ENCODE measurements at places on chromosomes 3 and 15.
A peak's percentile ranks its signal among the peaks of the same experiment; 100 is the strongest.

DNA sequence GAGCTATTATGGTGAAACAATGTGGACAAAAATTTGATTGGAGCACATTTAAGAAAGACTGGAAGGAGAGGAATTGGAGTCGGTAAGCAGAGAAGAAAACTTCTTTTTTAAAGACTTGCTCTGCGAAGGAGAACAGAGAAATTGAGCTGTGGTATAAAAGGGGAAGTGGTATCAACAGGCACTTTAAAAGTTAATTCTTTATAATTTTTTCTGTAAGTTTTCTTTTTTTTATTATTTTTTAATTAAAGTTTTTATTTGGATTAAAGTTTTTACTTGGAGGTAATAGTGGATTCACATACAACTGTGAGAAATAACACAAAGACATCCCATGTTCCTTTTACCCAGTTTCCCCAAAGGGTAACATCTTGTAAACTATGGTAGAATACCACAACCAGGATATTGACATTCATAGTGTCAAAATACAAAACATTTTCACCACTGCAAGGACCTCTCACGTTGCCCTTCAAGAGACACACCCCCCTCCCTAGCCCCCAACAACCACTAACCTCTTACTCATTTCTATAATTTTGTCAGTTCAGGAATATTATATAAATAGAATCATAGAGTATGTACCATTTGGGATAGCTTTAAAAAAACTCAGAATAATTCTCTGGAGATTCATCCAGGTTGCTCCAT, 33.8 kb upstream of the XIRP1 start:
- no peak for DNase-seq

DNA sequence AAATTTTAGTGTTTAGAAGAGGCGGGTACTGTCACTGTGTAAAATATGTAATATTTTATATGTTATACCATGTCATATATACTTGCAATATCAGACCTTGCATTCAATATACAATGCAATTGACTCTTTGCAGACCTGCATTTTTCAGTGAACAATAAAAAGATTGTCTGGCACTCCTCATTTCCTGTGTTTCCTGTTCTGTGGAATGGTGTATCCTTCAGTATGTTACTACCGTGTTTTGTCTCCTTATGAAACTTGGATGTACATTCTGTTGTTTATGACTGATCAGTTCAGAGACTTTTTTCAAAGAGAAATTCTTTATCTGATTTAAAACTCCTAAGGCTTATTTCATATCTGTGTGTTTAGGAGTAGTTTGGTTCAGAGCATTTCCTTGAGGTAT, 31.5 kb downstream of the APH1B start:
- no peak for DNase-seq

DNA sequence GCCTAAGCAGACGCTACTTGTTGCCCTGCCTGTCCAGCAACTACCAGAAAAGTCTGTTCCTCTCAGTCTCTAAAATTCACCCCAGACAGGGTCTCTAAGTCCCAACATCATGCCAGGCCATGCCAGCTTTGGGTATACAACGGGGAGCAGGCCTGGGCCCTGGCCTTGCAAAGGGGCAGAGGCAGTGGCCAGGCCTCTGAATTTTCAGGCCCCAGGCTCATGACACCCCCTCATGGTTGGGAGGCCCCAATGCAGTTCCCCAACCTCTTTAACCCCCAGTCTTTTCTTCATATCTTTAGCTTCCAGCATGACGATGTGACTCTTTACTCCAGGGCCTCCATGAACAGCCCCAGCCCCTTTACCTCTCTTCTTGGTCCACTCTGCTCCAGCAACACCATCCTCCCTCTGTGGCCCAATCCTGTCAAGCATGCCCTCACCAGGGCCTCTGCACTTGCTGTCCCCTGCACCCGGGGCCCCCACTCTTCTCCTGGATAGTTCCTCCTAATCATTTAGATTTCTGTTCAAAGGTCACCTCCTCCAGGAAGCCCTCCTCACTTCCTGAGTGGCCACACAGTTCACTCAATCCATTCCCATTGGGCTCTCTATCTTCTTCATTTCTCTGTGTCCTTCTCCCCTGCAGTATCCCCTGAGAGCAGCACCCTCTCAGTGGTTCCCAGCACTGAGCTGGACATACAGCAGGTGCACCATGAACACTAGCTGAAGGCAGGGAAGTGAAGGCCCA, 4.8 kb downstream of the IQSEC1 start:
- no peak for DNase-seq

DNA sequence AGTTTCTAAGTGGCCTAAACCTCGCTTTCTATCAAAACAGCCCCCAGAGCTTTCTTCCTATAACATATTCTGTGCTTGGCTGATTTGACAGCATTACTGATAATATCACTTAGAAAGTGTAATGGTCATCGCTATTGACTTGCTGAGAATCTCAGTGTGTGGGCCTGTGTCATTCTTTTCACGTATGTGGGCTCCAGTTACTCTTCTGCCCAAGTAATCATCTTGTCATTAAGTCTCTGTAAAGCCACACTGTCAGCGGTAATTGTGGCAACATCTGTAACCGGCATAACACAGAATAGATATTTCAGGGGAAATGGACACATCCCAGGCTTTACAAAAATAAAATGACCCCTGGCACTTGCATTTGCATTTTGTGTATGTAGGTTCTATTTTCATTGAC, 313.6 kb upstream of the LMCD1 start:
- DNase-seq = no peak

DNA sequence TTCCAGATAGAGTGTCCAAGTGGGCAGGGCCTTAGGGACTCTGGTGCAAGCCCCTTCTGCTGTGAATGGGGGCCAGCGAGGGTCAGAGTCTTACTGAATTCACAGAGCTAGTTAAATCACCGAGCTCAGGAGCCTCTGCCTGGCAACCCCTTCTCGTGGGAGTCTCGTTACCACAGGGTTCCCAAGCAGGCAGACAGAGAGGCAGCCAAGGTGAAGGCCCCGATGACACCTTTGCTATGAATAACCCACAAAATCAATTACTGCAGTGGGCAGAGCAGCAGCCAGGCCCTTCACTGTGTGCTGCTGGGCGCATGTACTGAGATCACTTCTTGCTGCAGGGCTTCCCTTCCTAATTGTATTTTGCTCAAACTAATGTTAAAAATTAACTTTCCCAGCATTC, 56.9 kb downstream of the SPSB4 start:
- DNase-seq = no peak

- DNase-seq = no peak
These were observed 32.6 kb upstream of the IQSEC1 start for GRCh38 chr3:13105896-13106250.

DNA sequence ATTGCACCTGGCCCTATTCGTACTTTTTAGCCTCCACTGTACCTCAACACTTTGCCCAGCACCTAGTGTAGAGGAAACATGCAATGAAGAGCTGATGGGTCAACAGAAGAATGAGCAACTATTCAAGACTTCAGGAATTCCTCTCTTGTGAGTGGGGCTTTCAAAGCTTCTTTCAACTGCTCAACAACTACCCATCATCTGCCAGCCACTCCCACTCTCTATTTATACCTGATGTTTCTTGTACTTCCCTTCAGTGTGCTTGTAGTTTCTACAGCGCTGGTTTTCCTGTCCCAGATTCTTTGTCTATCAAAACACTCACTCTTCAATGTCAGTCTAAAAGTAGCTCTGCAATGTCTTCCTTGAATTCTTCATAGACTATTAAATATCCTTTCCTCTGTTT, 168.3 kb upstream of the LPP start:
- DNase-seq = no peak

- DNase-seq = no peak
These were observed 504.9 kb upstream of the DPH6 start for GRCh38 chr15:36050899-36051298.

GRCh38 chr3:196620161-196620604, 19.3 kb upstream of the NRROS start:
- DNase-seq = peak; percentile 75

DNA sequence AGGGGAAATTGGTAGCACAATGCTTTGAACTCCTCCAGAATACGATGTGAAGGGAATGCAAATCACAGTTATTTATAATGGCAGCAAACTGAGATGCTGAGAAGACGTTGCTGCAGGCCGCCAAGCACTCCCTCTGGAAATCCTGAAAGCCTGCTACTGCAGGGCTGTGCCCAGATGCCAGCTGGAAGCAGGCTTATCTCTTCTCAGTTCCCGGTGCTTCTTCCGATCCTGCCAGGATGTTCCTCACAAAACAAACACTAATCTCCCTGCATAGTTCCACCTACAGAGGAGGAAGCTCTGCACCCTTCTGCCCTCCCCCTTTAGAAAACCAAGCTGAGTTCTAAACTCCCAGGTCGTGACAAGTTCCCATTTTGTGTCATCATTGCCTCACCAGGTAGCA, 201.7 kb upstream of the BCL6 start:
- no peak for DNase-seq
